NAMALWA (cell line): ENCODE measurements at places on chromosomes 13 and 19.

DNA sequence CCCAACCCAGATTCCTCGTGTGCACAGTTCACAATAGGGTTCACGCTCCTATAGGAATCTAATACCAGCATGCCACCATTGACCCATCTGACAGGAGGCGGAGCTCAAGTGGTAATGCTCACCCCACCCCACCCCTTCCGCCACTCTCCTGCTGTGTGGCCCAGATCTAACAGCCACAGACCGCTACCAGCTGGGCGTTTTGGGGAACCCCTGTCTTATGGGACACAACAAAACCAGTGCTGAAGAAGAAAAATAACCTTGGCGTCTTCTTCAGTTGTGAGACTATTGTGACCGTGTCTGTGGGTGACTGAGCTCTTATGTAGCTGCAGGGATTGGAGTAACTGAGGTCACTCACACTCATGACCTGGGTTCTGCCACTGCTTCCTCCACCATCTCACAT, 5.2 kb upstream of the OR10H1 start:
- no peak for DNase-seq

DNA sequence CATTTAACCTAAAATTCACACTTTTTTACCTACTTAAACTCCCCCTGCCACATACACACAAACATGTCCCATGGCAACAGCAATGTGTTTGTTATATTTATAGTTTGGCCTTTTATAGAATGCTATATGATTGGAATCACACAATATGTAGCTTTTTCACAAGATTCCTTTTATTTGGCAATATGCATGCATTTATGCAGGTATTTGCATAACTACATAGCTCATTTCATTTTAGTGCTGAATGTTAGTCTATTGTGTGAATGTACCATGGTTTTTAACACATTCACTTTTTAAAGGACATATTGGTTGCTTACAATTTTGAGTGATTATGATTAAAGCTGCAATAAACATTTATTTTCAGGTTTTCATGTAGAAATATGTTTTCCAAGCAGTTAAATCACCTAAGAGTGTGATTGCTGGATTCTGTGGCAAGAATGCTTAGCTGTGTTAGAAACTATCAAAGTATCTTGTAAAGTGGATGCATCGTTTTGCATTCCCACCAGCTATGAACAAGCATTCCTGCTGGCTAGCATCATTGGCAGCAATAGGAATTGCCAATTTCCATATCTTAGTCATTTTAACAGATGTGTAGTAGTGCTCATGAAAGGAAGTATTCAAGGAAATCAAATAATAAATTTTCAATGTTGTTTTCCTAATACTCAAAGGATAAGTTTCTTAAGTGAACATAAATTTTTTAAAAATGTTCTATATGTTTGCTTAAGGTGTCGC, 557.0 kb downstream of the SLITRK1 start:
- no peak for DNase-seq

DNA sequence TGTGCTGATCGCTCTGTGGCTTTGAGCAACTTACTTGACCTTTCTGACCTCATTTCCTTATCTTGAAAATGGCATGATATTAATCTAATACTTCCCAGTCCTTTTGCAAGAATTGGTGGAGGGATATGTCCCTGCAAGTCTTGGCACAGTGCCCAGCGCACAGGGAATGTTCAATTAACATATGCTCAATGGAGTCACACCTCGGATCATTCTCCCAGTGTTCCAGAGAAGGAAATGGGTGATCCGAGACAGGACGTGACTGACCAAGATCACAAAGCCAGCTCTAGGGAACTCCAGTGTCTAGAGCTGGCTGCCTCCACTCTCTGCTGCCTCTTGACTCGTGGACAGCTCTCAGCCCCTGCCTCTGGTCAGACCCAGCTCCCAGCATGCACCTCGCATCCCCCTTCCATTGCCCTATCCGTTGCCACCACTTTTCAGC, 3.6 kb downstream of the CDC42EP5 start:
- DNase-seq, result no peak

- DNase-seq, result peak; percentile 43
These were observed 15.7 kb downstream of the RANBP3 start for GRCh38 chr19:5961969-5962945.

GRCh38 chr13:31081316-31081715, 80.4 kb downstream of the HSPH1 start:
- DNase-seq, result no peak
